ENCODE measurements at places on chromosomes 3 and 15.

DNA sequence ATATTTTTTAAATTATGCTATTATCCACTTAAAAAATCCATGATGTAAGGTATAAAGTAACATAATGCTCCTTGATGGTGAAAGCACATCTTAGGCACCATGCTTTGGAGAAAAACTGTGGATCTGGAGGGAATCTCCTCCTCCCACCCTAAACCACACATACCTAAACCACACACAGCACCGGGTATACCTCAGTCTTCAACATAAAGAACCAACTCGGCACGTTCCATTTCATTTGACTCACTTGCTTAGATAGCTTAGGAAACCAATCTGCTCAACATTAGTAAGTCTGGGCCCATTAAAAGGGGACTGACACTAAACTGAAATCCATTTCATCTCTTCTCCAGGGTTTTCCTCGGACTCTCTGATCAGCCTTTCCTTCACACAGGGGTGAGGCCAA, 945.7 kb upstream of the CFAP20DC start:
- no peak for DNase-seq

DNA sequence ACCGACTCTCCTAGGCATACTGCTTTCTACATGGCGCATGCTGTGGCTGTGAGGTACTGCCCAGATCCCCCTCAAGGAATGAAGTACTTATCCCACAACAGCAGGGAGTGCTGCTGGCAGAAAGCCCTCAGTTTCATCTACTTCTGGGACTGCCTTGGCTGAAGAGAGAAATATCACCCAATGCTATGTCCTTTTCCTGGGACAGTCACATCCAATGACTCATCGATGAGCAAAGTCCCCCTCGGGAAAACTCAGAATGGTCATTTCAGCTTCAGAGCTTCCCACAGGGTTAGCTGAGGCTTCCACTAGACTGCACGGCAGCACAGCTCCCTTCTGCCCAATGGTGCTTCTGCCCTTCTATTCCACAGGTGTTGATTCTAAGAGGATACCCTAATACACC, 3.6 kb upstream of the NMD3 start:
- DNase-seq: peak; percentile 82

- no peak for DNase-seq
These were observed 740 bp downstream of the MAGI1 start for GRCh38 chr3:66037986-66038369.

GRCh38 chr3:115361806-115362205, 214.7 kb upstream of the ZBTB20 start:
- no peak for DNase-seq

DNA sequence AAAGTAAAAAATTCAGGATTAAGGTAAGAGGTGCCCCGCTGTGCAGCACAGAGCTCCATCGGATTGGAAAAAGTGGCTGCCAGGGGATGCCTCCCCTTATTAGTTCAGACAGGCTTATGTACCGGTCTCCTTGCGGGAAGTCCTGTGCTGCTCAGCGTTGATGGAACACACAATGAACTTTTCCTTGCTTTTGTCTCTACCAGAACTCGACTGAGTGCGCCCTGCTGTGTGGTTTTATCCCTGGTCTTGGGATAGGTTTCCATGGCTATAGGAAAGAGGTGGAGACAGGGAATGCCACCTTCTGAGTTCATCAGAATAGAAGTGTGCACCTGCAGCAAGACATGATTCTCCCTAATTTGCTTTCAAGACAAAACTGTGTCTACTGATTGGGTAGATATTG, 745.9 kb upstream of the CFAP20DC start:
- DNase-seq: no peak

DNA sequence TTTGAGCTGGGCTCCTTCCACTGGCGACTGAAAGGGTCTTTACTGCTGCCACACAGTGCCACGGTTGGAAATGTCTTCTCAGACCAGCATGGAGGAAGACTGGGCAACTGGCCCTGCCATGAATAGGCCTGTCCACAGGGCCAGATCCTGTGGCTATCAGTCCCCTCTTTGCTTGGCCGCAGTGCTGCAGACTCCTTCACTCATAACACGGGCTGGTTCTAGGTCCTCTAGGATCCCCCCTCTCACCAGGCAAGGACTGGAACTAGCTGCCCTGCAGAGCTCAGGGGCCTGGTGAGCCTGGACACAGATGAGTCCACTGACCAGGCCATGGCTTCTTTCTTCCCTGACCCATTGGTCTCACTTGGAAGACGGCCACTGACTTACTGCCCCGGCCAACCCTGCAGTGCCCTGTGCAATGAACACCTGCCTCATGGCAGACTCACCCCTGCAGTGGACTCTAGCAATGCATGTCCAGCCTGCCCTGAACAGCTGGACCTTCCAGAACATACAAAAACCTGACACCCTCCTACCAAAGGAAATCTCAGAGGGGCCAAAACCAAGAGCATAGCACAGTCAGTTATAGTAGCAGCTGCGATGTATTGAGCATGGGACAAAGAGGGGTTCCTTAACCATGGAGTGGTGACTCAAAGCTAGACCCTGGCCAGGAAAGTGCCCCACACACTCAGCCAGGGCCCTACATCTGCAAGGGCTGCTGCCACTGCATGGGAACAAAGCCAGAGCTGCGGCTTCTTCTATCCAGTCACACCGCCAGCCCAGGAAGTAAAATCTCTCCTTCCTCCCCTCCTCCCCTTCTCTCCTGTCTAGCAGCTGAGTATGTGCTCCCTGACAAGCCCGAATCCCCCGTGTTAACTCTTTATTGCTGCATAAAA, 72.1 kb upstream of the ITGA11 start:
- DNase-seq: peak; percentile 66

- peak; percentile 81 for DNase-seq
These were observed at the start of gene CCNDBP1 for GRCh38 chr15:43185157-43186002. Gene CCNDBP1 (plus strand): TSS chr15:43185403. CDS start chr15:43185499, 96 bp downstream.

- no peak for DNase-seq
These were observed 73.1 kb upstream of the PIAS1 start for GRCh38 chr15:67980773-67981685.

DNA sequence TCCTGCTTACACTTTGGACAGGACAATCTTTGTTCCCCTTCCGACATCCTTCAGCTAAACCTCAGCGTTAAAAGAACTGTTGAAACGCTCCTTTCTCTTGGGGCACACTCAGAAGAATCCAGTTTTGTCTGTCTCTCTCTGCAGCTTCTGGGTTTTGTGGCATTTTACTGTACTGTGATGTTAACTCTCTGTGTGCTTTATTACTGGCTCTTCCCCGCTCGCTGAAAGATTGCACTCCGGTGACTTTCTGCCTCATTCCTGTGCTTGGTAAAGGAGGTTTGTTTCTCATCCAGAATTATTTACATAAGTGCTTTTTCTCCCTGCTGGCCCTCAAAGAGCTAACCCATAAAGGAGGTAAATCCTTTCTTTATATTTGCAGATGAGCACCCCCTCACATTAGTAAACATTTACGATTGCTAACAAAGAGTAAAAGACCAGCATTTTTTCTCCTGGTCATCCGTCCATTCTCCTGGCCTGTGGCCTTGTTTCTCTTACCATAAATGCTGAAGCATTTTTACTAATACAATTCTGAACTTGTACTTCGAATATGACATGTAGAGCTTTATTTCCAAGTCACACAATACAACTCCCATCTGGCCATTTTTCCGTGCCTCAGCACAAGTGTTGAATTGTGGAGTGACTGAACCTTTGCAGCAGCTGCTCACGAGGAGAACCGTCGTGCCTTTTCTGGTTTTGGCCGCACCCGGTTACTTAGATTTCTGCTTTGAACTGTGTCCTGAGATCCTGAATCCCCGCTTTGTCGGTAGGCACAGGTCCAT, 69.3 kb upstream of the RPL35A start:
- DNase-seq: no peak

- DNase-seq: no peak
These were observed 9.5 kb downstream of the DUSP7 start for GRCh38 chr3:52046902-52047239.

DNA sequence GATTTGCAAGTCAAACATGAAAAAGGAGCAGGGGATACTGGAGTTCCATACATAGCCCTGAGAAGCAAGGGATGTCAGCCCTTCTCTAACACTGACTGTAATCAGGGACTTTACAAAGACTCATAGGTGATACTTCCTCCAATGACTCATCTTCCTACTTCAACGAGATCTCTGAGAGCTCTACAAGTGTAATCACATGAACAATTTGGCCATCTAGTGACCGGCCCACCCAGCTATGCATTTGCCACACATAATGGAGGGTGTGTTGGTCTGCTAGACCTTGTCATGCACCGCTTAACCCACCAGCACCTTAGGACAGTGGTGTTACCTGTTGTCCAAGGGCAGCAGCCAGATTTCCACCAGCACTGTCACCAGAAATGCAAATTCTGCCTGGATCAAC, 75.3 kb downstream of the NCEH1 start:
- DNase-seq: no peak

GRCh38 chr15:89551550-89551949, 23.7 kb upstream of the TICRR start:
- no peak for DNase-seq

GRCh38 chr3:8966820-8967348, 3.6 kb upstream of the RAD18 start:
- DNase-seq: no peak

- DNase-seq: no peak
These were observed 247.7 kb downstream of the ADAMTS17 start for GRCh38 chr15:100094127-100094510.

DNA sequence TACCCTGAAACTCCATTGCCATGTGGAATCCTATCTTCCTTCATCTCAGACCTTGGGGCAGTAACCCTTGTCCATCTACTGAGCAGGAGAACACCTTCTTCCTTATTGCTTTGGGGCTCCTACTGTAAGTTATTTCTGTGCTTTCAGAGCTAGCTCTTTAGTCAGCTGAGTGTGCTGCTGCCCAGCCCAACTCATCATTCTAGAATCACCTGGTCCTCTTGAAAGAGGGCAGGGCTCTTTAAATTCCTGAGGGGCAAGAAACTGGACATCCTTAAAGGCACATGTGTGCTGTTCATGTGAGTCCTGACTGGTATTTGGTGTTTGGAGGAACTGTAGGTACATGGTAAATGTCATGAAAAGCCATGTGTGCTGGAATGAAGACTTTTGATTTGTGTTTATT, 140.9 kb downstream of the ARNT2 start:
- DNase-seq: no peak

DNA sequence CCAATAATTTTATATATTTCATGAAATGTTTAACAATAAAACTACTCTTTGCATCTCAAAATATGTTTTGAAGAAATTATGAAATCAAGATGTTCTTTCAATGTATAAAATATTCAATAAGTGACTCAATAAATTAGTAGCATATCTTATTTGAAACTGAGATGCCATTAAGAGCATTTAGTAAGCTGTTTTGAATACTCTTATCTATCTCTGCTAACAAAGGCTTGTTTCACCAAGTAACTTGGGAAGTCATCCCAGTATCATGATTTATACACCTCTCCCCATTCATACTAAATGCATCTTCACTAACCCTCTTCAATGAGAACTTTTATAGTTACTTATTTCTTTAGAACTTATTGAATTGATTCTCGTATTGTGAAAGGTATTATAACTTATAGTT, 43.1 kb downstream of the TNIK start:
- DNase-seq: no peak

GRCh38 chr3:42024591-42025351, 62.9 kb upstream of the ULK4 start:
- DNase-seq: no peak

- DNase-seq: no peak
These were observed 2.8 kb upstream of the SMCO1 start for GRCh38 chr3:196517919-196518318.

DNA sequence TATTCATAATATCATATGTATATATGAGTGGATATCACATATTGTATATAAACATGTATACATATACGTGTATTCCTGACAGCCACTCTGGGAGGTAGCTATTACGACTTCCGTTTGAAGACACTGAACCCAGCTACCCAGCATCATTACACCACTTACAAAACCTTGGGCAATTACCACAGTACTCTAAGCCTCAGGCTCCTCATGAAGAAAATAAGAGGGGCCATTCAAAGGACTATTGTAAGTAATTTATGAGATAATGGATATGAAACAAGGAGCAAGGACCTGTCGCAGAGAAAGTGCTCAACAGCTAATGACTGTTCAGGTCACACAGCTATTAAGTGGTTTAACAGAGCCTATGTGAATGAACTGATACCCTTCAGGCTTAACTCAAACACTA, 52.4 kb downstream of the KCNMB2 start:
- no peak for DNase-seq

GRCh38 chr15:89143503-89144162, 55.4 kb downstream of the ABHD2 start:
- peak; percentile 93 for DNase-seq

DNA sequence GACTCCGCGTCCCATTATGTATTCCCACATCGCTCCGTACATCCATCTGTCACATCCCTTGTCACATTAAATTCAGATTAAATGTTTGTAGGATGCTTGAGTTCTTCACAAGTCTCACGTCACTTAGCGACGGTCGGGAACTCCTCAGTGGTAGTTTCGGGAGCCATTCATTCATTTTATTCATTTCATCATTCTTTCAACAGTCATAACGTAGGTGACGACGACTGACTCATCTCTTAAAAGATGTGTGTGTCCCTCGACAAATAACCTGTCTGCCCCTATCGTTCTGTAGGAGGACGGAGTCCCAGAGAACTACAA, 272 bp upstream of the SRPRB start:
- no peak for DNase-seq

- peak; percentile 68 for DNase-seq
These were observed 12.5 kb downstream of the DPH6 start for GRCh38 chr15:35533130-35534110.

GRCh38 chr3:175980486-175981090, 1121.5 kb downstream of the NAALADL2 start:
- DNase-seq: peak; percentile 65

DNA sequence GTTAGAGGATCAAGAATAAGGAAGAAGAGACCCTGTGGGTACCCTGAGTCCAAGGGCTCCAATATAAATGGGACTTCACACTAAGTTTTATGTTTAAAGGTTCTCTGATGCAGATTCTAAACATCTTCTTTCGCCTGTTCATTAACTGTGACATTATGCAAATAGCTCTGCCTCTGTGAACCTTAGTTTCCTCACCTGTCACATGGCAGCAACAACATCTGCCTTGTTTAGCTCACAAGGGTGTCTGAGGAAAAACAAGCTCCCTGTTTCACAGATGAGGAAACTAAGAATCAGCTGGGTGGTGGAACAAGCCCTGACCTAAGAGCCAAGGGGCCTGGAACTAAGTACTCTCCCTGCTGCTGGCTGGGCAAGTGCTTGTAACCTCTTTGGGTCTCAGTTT, 40.8 kb downstream of the GOLGA6L1 start:
- DNase-seq: no peak

DNA sequence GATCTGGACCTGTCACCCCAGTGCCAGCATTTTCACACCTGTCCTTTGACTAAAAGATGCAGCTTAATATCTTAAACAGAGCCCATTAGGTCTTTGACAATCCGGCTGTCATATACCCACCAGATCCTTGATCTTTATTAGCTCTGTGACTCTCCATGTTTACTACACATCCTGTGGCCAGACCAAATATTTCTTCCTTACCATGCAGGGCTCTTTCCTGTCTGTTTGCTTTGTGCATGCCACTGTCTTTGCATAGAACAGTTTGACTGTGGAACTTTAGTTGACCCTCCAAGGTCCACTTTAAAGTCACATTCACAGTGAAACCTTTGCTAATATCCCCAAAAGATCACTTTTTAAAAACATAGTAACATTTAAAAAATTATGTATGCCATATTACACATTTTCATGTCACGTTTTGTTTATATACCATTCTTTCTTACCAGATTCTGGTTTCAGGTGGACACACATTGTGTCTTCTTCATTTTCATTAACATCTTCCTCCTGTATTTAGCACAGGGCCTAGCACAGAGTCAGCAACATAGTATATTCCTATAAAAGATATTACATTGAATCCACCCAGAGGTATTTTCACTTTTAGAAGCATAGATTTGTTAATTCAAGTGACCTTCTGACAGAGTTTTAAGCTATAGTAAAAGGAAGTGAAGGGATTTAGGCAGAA, 95.8 kb downstream of the RAP2B start:
- DNase-seq: peak; percentile 36
